ENCODE measurements at places on chromosomes 1 and 21.

DNA sequence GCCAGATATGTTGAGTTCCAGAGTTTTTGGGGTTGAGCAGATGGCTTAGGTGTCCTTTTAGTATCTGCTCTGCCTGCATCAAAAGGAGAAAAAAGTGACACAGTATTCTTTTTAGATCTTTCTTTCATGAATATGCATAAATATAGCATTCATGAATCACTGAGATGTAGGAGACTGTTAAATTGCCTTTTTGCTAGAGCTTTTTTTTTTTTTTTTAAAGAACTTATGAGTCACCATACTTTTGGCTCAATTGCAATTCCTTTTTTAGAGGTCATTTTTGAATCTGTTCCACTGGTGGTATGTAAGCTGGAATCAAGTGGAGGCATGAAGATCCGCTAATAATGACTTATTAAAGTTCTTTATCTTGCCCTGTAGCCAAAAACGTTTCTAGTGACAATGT, 480.9 kb upstream of the ZRANB2 start:
- no peak for ATAC-seq

DNA sequence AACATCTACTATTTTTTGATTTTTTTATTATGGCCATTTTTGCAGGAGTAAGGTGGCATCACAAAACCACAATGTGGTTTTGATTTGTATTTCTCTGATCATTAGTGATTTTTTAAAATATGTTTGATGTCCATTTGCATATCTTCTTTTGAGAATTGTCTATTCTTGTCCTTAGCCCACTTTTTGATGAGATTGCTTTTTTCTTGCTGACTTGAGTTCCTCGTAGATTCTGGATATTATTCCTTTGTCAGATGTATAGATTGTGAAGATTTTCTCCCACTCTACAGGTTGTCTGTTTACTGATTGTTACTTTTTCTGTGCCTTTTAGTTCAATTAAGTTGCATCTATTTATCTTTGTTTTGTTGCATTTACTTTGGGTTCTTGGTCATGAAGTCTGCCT, 375.7 kb downstream of the ST6GALNAC3 start:
- ATAC-seq: no peak

- peak; percentile 52 for ATAC-seq
These were observed 81.1 kb downstream of the ITPKB start for GRCh38 chr1:226657895-226658545.

- no peak for ATAC-seq
These were observed 143.6 kb downstream of the LRRC7 start for GRCh38 chr1:69711190-69711930.

DNA sequence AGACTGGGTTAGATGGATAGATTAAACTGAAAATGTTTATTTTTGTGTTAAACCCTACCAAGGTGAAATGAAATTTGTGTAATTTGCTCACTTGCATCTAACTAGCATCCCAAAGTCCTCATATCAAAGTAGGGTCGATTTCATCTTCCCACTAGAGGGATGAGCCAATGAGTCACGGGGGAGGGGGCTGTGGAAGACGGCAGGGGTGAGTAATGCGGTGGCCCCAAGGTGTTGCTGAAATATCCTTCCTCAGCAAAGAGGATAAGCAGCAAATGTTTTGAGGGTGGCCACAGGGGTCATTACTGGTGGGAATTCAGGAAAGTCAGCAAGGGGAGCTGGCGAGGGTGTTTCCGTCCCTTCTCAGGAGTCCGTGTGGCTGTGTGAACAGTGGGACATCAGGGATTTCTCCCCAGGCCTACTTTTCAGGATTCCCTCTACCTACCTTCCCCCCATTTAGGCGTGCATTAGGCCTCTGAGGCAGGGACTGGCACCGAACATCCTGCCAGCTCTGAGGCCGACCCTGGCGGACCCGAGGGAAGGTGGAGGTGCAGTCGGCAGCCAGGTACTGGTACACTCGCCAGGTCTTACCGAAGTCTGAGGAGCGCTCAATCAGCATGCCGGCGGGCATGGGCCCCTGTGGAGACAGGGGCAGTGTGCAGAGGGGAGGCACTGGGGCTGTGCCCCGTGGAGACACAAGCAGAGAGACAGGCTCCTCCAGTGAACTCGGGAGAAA, 18.1 kb downstream of the LAMB3 start:
- ATAC-seq: no peak

GRCh38 chr1:29597861-29598260, 361.5 kb downstream of the PTPRU start:
- no peak for ATAC-seq

DNA sequence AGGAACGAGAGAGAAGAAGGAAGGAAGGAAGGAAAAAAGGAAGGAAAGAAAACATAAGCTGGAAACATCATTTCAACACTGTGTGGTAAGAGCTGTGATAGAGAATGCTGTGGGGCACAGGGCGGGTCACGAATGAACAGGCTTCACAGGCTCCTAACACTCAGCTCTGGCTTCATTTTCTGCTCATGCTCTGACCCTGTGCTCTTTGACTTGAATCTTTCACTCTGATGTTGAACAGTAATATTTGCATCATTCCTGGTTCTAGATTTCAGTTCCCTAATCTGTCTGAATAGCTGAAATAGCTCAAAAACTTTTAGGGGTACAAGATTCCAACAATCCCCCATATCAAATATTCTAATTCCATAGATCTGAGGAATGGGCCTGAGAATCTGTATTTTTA, 207.3 kb downstream of the LHX8 start:
- ATAC-seq: no peak

DNA sequence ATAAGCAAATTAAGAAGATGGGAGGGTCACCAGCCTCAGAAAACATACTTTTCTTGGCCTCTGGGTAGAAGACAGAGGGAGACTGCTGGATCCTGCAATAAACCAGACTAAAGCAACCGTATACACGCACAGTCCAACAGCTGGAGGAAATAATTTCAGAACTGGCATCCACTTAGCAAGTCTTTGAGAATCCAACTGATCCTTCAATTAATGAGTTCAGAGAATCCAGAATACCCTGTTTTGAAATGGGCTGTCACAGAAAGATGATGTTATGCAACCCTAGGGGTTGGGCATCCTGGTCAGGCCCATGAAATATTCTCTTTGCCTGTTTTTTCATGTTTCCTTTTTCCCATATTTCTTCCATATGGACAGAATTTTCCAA, 134.0 kb upstream of the MAGI3 start:
- peak; percentile 77 for ATAC-seq

DNA sequence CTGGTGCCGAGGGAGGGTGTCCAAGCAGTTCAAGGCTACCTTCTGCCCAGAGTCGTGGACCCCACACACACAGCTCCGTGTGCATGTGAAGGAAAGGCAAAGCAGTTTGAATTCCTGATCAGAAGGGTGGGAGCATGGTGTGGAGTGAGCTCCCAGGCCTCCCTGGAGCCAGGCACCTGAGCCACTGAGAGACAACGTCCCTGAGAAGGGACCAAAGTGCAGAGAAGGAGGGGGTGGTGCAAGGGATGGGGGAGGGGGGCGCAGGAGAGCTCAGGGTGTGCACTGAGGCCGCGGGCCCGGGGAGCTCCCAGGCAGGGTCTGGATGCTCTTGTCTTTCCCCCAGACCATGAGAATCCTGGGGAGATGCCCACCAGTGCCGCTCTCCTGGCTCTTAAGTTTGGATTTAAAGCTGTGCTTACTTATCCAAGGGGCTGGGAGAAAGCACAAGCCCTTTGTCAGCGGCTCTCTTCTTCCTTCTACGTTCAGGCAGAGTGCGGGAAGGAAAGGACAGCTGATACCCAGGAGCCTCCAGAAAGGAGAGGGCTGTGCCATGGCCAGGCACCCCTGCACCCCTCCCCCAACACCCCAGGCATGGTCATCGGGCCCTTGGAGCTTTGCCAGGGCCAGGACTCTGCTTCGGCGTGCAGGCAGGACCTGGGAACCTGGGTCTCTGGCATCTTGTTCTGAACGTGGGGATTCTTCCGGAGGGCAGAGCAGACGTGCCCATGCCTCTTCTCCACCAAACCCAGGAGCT, 24.1 kb downstream of the ACTA1 start:
- no peak for ATAC-seq

GRCh38 chr21:33731447-33731846, 89.1 kb downstream of the ITSN1 start:
- no peak for ATAC-seq

DNA sequence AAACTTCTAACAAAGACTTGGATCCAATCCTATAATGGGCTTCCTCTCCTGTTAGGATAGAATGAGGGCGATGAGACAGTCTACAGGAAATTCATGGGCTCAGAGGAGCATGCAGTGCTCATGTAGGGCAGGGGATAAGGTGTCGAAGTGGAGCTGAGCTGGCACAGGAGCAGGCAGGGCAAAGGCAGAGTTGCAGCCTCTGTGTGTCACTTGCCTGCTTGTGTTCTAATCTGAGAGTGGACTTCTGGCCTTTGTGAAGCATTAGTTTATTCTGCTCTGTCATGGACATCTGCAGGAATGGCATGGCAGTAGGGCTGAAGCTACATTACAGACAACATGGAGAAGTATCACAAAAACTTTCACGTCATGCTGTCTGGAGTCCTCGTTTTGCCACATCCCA, 32.6 kb downstream of the LHX8 start:
- no peak for ATAC-seq

- ATAC-seq: no peak
These were observed 111.4 kb downstream of the ASH1L start for GRCh38 chr1:155451199-155451598.

DNA sequence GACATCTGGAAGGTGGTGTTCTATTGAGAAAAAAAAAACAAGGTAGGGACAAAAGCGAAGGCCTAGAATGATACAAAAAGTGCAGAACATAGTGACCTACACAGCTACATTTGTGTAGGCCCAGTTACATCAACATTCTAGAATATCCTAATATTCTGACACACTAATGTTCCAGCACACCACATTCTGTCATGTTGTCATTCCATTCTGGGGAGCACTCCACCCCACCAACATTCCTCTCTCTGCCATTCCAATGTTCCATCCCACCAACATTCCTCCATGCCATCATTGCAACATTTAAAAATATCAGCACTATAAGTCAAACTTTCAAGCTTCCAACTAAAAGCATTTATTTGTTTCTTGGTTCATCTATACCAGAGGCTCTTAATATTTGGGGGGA, 28.5 kb downstream of the COA7 start:
- ATAC-seq: no peak

DNA sequence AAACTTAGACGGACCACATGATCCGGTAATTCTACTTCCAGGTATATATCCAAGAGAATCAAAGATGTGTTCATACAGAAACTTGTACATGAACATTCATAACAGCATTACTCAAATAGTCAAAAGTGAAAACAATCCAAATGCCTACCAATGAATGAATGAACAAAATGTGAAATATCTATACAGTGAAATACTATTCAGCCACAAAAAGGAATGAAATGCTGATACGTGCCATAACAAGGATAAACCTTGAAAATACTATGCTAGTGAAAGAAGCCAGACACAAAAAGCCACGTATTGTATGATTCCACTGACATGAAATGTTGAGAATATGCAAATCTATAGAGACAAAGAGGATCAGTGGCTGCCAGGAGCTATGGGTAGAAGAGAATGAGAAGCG, 18.3 kb downstream of the TARBP1 start:
- no peak for ATAC-seq

DNA sequence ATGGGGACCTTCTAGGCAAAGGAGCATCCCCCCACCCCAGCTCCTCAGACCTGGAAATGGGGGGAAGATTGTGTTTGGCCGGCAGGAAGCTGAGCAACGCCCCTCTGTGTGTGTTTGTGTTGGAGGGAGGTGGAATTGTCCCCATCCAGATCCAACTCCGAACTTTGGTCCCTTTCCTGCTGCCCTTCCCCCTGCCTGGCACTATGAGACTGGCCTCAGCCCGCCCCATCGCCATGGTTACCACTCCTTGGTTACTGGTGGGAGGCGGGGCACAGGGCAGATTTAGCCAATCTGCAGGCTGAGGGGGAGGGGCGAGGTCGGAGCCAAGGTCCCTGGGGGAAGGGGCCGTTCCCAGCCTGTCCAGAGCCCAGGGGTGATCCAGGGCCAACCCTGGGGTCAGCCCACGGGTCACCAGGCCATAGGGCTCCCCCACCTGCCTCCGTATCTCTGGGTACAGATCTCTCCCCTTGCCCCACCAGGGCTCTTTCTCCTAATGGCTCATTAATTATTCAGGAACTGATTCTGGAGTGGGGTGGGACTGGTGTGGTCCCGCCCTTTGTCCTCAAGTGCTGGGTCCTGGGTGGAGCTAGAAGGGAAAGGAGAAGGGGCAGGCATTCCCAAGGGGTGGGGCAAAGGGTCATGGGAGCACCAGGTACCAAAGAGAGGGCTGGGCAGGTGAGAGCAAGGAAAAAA, 15.2 kb downstream of the PTPRF start:
- peak; percentile 34 for ATAC-seq

- no peak for ATAC-seq
These were observed 661 bp downstream of the GBP4 start for GRCh38 chr1:89198081-89198480.

GRCh38 chr1:118479351-118479750, 294.3 kb upstream of the SPAG17 start:
- no peak for ATAC-seq

DNA sequence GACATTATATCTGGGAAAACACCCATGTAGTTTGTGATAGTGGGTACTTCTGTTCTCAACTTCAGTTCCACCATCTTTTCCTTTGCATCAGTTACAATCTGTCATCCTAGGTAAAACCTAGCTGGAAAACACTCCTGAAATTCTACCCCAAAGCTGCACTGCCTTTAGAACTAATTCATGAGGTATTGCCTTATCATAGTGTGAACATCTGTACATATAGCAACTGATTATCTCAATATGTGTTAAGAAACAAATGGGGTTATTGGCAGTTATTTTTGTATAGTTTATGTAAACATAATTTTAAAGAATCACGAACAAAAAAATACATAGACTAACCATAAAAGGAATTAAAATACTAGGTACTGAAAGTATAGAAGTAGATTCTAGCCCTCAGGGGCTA, 6.4 kb upstream of the NEK7 start:
- no peak for ATAC-seq

- ATAC-seq: peak; percentile 40
These were observed 9.8 kb downstream of the C1orf35 start for GRCh38 chr1:228093050-228093906.

GRCh38 chr1:33374336-33375105, 53.6 kb upstream of the A3GALT2 start:
- ATAC-seq: no peak

DNA sequence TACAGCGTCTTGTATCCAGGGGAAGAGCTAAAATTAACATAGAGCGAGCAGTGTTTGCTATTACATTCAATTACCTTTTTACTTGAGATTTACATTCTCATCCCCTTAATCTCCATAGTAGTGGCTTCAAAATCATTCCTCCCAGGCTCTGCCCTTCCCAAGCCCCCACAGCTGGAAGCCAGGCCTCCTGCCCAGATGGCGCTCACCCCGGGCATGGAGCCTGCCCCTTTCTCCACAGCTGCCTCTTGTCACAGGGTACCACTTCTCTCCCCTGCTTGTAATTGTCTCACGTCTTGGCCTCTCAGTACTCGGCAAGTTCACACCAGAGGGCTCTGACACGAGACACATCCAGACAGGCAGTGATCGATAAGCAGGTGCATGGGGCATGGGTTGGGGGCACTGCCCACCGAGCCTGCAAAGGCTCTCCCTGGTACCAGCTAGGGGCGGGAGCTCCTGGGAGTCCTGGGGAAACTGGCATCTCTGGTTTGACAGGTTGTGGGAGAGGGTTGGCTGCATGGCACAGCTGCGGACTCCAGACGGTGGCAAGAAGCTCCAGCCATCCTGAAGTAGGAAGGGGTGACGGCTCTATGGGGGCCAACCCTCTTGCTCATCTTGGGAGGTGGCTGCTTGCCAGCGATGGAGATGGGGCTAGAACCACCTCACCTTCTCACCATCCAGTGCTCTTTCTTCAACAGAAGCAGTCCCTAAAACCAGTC, 20.1 kb downstream of the CASZ1 start:
- peak; percentile 65 for ATAC-seq

Measured in esophagus mucosa (tissue), 1 donor.